Activated CD8-positive, alpha-beta T cell treated with anti-CD3 and anti-CD28 coated beads, Interleukin-2, amount 10 ng/mL, durations not matched to agents 7 days and 5 days (primary cell): ENCODE measurements at places on chromosomes 7 and 10. TPM values are rescaled to one million over a fixed set of nuclear protein-coding genes. Genes with fewer than 3 reads are reported as not detected.

Gene SLC18A3
- total RNA-seq: not detected

Gene CPEB3
- 2.4 TPM for total RNA-seq

Gene AGR2
- total RNA-seq: not detected

Gene CHST15
- total RNA-seq: not detected

Gene CPA1
- total RNA-seq: not detected

Gene GRID2IP
- total RNA-seq: 0.21 TPM

Gene CXCL12
- total RNA-seq: not detected

Gene ZNF503
- 0.26 TPM for total RNA-seq

Gene IFIT3
- 42.8 TPM for total RNA-seq

DNA sequence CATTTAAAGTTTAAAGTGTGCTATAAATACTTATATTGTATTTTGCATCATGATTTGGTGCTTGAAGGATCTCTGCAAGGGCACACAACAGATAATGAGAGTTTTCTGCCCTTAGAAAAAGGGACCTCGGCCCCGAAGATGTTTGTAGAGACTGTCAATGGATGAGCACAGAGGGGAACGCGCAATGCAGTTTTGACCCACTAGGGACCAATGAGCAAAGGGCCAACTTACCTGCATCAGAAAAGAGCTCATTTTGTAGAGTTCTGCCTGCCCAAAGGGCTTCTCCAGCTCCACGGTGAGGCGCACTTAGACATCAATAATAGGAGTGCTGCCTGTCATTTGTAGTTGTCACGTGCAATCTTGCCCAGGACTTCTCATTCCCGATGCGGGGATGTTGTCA is 91.1 kb downstream of the BUB3 start:
- H3K4me3 ChIP-seq: no peak overlapping the region
- no peaks in the 10 kb centered on the region for H3K36me3 ChIP-seq
- H3K4me1 ChIP-seq: peaks cover 31% of the 10 kb centered on the region
- H3K27ac ChIP-seq: no peak overlapping the region

- H3K4me1 ChIP-seq: peaks cover 9% of the 10 kb centered on the region
- no peak overlapping the region for H3K27ac ChIP-seq
- H3K36me3 ChIP-seq: no peaks in the 10 kb centered on the region
- H3K27me3 ChIP-seq: no peaks in the 10 kb centered on the region
- no peak overlapping the region for H3K4me3 ChIP-seq
These were observed 9.0 kb downstream of the MTURN start for GRCh38 chr7:30143748-30144251.

DNA sequence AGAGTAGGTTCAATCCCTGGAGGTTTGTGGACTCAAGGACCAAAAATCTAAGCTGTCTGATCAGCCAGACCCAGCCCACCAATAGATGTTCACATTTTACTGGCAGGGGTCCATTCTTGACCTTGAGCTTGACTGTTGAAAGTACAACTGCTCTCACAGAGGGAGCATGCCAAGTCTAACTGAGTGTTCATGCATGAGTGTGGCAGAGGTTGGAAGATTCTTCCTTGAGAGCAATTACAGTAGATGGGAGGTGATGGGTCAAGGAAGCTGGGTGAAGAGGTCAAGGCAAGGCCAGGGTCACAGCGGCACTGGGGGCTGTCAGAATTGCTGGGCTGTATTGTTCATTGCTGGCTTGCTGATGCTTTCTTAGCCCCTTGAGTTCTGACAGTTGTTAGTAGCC is 202.8 kb upstream of the SVIL start:
- H3K36me3 ChIP-seq: no peaks in the 10 kb centered on the region
- peaks cover 2% of the 10 kb centered on the region for H3K27me3 ChIP-seq
- no peak overlapping the region for H3K27ac ChIP-seq
- DNase-seq: no peak
- H3K4me1 ChIP-seq: no peaks in the 10 kb centered on the region
- no peak overlapping the region for H3K4me3 ChIP-seq

- DNase-seq: peak; percentile 42
- no peaks in the 10 kb centered on the region for H3K36me3 ChIP-seq
These were observed 164.4 kb downstream of the GLRX3 start for GRCh38 chr10:130300608-130301020.

GRCh38 chr7:145784809-145785780 is 331.5 kb upstream of the CNTNAP2 start:
- H3K4me1 ChIP-seq: no peaks in the 10 kb centered on the region
- no peak overlapping the region for H3K27ac ChIP-seq
- no peak for DNase-seq
- no peak overlapping the region for H3K4me3 ChIP-seq
- H3K36me3 ChIP-seq: no peaks in the 10 kb centered on the region
- H3K27me3 ChIP-seq: no peaks in the 10 kb centered on the region

- H3K36me3 ChIP-seq: peaks cover 74% of the 10 kb centered on the region
- peaks cover 53% of the 10 kb centered on the region for H3K4me1 ChIP-seq
- no peak for DNase-seq
These were observed 8.8 kb downstream of the PARP12 start for GRCh38 chr7:140053812-140054539.

GRCh38 chr7:124263232-124263827 is 230.5 kb upstream of the TMEM229A start:
- no peaks in the 10 kb centered on the region for H3K27me3 ChIP-seq
- no peak overlapping the region for H3K27ac ChIP-seq
- no peak for DNase-seq
- no peak overlapping the region for H3K4me3 ChIP-seq
- H3K36me3 ChIP-seq: no peaks in the 10 kb centered on the region

DNA sequence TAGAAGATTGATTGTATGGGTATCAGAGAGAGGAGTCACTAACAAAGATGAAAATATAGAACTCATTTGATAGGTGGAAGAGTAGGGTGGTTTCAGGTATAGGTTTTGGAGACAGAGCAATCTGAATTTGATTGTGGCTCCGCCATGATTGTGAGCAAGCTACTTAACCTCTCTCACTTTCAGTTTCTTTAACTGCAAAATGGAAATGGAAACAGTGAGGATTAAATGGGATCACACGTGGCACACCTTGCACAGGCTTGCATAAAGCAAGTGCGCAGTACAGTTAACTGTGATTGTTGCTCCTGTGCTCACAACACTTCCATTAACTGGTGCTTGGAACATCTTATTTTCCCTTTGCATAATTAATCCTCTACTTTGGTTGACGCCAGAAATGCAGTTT is 54.9 kb downstream of the ATXN7L1 start:
- H3K4me3 ChIP-seq: no peak overlapping the region
- DNase-seq: no peak
- no peak overlapping the region for H3K27ac ChIP-seq
- no peaks in the 10 kb centered on the region for H3K36me3 ChIP-seq

- H3K36me3 ChIP-seq: no peaks in the 10 kb centered on the region
- no peak for DNase-seq
- no peaks in the 10 kb centered on the region for H3K27me3 ChIP-seq
- H3K4me3 ChIP-seq: no peak overlapping the region
- no peak overlapping the region for H3K27ac ChIP-seq
- no peaks in the 10 kb centered on the region for H3K4me1 ChIP-seq
These were observed 55.9 kb downstream of the SVOPL start for GRCh38 chr7:138645284-138645683.

- DNase-seq: no peak
- H3K36me3 ChIP-seq: no peaks in the 10 kb centered on the region
- H3K27ac ChIP-seq: no peak overlapping the region
- H3K4me3 ChIP-seq: no peak overlapping the region
- H3K4me1 ChIP-seq: no peaks in the 10 kb centered on the region
These were observed 63.1 kb downstream of the DOCK4 start for GRCh38 chr7:112143136-112143535.

GRCh38 chr7:36673703-36674102 is 50.6 kb downstream of the AOAH start:
- no peak overlapping the region for H3K27ac ChIP-seq
- peaks cover 51% of the 10 kb centered on the region for H3K4me1 ChIP-seq
- peaks cover 36% of the 10 kb centered on the region for H3K36me3 ChIP-seq
- no peak for DNase-seq
- H3K27me3 ChIP-seq: no peaks in the 10 kb centered on the region

- no peak overlapping the region for H3K27ac ChIP-seq
- H3K27me3 ChIP-seq: no peaks in the 10 kb centered on the region
- no peaks in the 10 kb centered on the region for H3K4me1 ChIP-seq
- H3K4me3 ChIP-seq: no peak overlapping the region
- DNase-seq: no peak
These were observed 290.1 kb upstream of the KIAA1217 start for GRCh38 chr10:23918839-23919238.

DNA sequence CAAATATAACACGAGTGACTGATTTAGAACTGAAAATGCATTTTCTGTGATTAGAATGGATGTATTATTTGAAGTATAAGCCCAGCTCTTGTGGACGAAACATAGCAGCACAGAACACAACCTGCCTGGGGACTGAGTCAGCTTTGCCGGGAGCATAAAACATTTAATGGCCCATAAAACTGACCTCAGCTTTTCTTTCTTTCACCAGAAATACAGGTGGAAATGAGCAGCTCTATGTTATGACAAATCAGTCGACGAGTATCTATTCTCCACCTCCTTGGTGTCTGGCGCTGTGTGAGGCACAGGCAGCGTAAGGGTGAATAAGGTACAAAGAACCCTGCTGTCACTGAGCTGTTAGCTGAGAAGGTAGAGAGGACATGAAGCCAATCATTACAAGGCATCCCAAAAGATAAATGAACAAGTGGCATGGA is 471.6 kb upstream of the AKR1E2 start:
- DNase-seq: no peak
- H3K4me1 ChIP-seq: peaks cover 3% of the 10 kb centered on the region
- H3K36me3 ChIP-seq: no peaks in the 10 kb centered on the region
- H3K4me3 ChIP-seq: no peak overlapping the region

- H3K4me3 ChIP-seq: no peak overlapping the region
- no peaks in the 10 kb centered on the region for H3K27me3 ChIP-seq
- no peaks in the 10 kb centered on the region for H3K4me1 ChIP-seq
- DNase-seq: no peak
These were observed 69.0 kb downstream of the ANK3 start for GRCh38 chr10:60320666-60321065.

DNA sequence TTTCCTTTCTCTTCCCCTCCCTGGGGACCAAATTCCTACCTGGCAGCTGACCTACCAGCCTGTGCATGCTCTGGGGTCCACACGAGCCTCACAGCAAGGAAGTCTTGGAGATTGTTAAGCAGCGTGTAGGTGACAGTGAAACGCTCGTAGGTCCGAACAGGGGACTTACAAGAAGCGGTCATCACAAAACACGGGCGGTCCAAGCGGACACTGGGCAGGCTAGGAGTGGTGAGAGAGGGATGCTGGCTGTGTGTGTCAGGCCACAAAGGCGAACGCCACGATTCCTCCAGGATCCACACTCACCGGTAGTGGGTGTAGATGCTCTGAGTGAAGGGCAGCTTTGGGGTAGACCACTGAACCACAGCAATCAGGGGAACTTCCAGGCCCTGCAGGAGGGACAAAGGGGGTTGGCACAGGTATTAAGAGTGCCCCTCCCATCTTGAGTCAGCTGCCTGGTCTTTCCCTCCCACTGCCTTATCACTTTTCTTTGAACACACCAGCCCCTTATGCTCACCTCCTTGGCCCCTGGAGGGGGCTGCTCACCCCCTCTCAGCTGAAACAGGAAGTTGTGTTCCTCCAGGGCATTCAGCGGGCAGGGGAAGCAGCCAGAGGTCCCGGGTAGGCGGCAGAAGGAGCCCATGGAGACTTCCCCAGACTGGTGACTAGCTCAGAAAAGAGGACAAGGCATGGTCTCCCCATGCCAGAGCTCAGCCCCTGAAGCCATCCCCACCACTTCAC is 2.0 kb downstream of the TRAPPC14 start:
- no peak for DNase-seq
- peaks cover 63% of the 10 kb centered on the region for H3K4me1 ChIP-seq
- H3K27me3 ChIP-seq: no peaks in the 10 kb centered on the region
- peak overlapping the region; percentile 79 for H3K4me3 ChIP-seq
- peaks cover 54% of the 10 kb centered on the region for H3K36me3 ChIP-seq
